Effector CD8-positive, alpha-beta T cell (primary cell): ENCODE measurements at places on chromosomes 7 and 10.

DNA sequence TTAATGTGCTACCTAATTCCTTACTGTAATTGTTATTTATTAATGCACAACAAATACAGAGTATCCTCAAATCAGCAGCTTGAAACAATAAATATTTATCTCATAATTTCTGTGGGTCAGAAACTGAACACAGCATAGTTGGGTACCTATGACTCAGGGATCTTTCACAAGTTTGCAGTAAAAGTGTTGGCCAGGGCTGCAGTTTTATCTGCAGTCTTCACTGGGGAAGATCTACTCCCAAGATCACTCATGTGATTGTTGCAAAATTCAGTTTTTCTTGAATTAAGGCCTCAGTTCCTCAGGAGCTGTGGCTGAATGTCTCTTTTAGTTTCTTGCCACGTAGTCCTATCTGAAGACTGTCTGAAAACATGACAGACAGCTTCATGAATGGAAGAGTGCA lies 237.8 kb downstream of the ZWINT start:
- no peak for DNase-seq

DNA sequence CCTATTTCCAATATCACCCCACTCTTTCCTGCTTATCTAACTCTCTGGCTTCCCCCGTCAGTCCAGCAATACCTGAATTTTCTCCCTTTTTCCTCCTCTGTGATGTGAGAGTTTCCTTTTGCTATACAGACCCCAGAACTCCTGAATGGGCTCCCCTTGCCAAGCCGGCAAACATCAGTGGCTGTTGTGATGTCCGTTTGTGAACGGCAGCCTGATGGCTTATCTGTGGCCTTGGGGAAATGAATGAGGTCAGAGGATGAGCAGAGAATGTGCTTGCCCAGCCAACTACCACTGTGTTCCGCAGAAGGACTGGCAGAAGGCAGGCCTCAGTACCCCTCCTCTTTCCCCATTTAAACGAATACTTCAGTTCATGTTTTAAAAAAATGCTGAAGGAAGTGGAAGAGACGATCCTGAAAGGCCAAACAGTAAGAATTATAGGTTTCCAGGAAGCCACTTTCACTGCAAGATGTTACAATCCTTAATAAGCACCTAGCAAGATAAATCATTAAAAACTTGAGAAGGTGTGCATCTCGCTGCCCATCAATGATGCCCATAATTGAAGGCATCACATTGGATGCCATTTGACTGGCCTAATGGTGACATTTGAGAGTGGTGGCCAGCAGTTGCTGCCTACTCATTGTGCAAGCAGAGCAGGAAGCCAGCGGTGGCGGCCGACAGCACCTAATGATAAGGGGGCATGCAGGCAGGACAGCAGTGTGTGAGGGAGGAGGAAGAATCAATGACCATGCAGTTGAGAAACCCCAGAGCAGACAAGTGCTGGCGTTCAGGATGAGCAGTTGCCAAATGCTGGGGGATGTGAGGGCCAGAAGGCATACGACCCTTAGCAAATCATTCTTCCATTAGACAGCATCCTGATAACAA lies 31.5 kb downstream of the SLC18A2 start:
- DNase-seq: no peak

DNA sequence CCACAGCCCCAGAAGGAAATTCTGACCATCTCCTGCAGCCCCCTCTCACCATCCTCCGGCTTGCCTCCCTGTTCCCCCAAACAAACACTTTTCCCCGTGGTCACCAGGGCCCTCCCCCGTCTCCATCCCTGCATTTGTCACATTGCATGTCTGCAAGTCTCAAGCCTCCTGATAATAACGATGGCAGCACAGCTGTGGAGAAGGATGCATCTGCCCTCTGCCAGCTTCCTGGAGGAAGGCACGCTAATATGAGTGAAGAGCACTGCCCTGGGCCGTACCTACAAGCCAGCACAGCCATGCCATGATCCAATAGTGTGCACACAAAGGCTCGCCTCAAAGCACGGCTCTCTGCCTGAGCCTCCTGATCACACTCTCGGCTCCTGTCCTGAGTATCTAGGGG lies 98.5 kb downstream of the SLIT1 start:
- DNase-seq: no peak

GRCh38 chr10:76080991-76081390 lies 649.6 kb downstream of the LRMDA start:
- no peak for DNase-seq

- no peak for DNase-seq
Measured at GRCh38 chr7:158324397-158325360, 262.9 kb downstream of the PTPRN2 start.
